GM04503 (cell line): ENCODE measurements at places on chromosomes 13 and 19.

DNA sequence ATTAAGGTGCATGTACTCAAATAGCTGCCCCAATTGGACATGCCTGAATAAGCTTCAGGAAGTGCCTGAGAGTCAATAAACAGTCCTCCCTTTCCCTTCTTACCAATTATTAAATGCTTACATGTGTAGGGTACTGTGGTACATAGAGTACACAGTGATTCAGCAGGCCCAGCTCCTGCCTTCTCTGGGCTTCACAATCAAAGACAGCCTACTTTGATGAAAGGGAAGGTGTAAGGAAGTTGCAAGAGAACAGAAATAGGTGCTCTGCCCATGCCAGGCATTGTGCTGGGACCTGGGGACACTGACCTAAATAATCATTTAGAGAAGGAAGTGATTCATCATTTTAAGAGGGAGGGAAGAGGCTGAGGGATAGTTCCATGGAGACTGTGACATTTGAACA is 17.2 kb downstream of the FRY start:
- DNase-seq, result no peak

DNA sequence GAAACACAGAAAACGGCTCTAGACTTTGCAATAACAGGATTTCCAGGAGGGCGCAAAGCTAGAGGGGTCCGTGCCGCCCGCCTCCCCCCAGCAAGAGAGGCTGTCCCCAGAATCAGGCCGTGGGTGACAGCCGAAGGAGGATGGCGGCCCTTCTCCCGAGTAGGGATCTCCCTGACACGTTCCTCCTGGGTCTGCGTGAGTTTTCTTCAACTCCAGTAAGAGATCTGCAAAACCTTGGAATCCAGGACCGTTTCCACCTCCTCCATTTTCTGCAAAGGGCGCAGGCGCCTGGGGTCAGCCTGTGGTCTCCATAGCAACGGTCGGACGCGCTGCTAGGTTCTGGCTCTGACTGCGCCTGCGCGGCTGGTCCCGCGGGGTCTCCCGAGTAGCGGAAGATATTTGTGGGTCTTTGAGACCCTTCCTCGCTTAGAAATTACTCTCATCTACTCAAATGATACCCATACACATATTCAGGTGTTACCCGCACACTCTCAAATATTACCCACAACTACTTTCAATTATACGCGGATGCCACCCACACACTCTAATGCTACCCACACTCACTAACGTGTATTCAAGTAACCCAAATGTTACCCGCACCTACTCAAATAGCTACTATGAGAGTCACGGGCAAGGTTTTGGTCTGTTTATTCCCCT is 2.1 kb downstream of the PNMA8C start:
- no peak for DNase-seq

GRCh38 chr13:43865892-43866291 is 13.6 kb downstream of the CCDC122 start:
- DNase-seq, result no peak

- no peak for DNase-seq
Measured at GRCh38 chr19:57276430-57276829, 3.9 kb upstream of the ZNF460 start.

- no peak for DNase-seq
Measured at GRCh38 chr19:53555352-53555751, 17.4 kb downstream of the ZNF331 start.

DNA sequence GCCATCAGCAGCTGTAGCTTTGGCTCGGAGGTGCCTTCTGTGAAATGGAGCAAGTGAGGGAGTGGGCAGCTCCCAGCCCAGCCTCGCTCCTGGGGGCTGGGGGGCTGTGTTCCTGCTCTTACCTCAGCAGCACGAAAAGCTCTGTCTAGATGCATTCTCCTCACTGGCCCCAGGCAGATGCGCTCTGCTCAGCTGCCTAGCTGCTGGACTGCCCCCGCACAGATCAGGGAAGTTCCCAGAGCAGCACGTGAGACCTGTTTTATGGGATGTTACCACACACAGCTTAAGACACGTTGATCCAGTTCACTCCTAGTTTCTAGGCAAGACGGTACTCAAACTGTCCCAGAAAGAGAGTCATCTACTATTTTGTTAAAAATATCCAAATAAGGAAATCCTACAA is 13.6 kb downstream of the LCP1 start:
- DNase-seq, result no peak

- DNase-seq, result no peak
Measured at GRCh38 chr19:12139269-12139668, 881 bp downstream of the ZNF20 start.
